ENCODE measurements at places on chromosomes 3 and 15.

DNA sequence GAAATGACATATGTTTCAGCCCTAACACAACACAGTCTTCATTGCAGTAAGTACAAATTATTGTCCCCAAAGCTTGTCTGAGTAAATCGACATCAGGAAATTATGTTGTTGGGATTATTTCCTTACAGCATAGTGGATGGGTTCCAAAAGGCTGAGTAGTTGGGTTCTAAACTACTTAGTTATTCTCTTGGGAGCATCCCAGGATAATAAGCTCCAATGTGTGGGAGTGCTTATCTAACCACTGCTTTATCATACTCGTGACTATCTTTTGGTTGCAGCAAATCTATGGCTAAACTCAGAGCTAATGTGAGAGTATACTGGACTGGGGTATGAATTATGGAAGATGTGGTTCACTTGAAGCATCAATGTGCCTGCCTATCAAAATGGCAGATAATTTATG is 128.5 kb downstream of the RBMS3 start:
- no peak for DNase-seq

DNA sequence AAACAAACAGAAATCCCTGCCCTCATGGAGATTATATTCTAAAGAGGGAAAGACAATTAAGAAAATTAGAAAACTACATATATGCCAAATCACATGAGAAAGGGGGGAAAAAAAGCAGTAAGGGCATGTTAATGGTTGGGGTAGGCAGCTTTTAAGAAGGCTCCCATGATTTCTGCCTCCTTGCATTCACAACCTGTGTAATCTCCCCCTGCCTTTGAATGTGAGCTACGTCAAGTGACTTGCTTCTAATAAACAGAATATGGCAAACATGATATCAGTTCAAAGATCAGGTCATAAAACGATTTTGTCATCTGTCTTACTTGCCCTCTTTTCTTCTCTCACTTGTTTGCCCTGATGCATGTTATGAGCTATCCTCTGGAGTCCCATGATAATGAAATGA is 673.6 kb upstream of the ADAMTS9 start:
- DNase-seq: no peak

GRCh38 chr3:138781012-138781470 is 53.7 kb downstream of the PIK3CB start:
- no peak for DNase-seq

GRCh38 chr3:116103868-116104530 is 341.3 kb downstream of the LSAMP start:
- no peak for DNase-seq

GRCh38 chr3:30124435-30125370 is 481.7 kb upstream of the TGFBR2 start:
- no peak for DNase-seq

- DNase-seq: no peak
These were observed 1.2 kb downstream of the BRPF1 start for GRCh38 chr3:9732740-9733115.

GRCh38 chr15:57652481-57652880 is 54.0 kb upstream of the POLR2M start:
- DNase-seq: no peak

DNA sequence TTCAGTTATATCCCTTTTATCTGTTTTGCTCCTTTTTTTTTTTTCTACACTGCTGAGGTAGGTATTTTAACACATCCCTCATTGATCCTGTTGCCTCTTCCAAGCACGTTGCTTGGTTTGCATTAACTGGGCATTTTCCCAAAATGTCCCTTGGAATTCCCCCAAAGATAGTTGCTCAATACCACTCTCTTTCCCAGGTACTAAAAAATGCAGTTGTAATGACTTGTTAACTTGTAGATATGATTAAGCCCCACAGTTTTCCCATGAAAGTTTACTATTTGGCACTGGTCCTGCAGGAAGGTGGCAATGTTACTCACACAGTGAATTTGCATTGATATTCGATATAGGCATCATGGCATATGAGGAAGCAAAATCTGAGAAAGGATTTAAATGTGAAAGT is 67.1 kb downstream of the GRM7 start:
- DNase-seq: no peak

- no peak for DNase-seq
These were observed 123.2 kb downstream of the IGF1R start for GRCh38 chr15:98771541-98771940.

GRCh38 chr3:87076946-87077345 is 86.0 kb upstream of the VGLL3 start:
- no peak for DNase-seq

GRCh38 chr3:39445927-39446326 is 21.6 kb upstream of the MOBP start:
- no peak for DNase-seq
